GM23248 (cell line): ENCODE measurements at places on chromosomes 12 and 14.

GRCh38 chr12:110065540-110065939 is 17.2 kb upstream of the C12orf76 start:
- no peak for DNase-seq

GRCh38 chr12:93242154-93242972 is 135.4 kb upstream of the NUDT4 start:
- DNase-seq = no peak

GRCh38 chr12:114140576-114140975 is 174.5 kb upstream of the RBM19 start:
- no peak for DNase-seq

GRCh38 chr14:84250893-84251292 is 1279.1 kb upstream of the FLRT2 start:
- no peak for DNase-seq

GRCh38 chr12:127494961-127495915 is 771.7 kb upstream of the TMEM132C start:
- no peak for DNase-seq

GRCh38 chr14:58746261-58746660 is 108.5 kb downstream of the DACT1 start:
- peak; percentile 65 for DNase-seq
